SJCRH30 (cell line): ENCODE measurements at places on chromosomes 2 and 18. TPM values are rescaled to one million over a fixed set of nuclear protein-coding genes. Genes with fewer than 3 reads are reported as not detected.

GRCh38 chr2:113324684-113325160, 46.0 kb upstream of the PAX8 start:
- H3K4me1 ChIP-seq: 0 out of 2 replicates have a peak, but pooled peaks cover 2% of the 10 kb centered on the region
- no peaks in the 10 kb centered on the region for H3K36me3 ChIP-seq
- H3K4me3 ChIP-seq: peak overlapping the region; percentile 61
- peak overlapping the region; percentile 68 for H3K27ac ChIP-seq
- DNase-seq: peak; percentile 91

GRCh38 chr2:29325544-29325943, 210.3 kb downstream of the CLIP4 start:
- DNase-seq: no peak
- no peak overlapping the region for H3K4me3 ChIP-seq
- H3K4me1 ChIP-seq: peaks cover 17% of the 10 kb centered on the region
- H3K36me3 ChIP-seq: peaks cover 6% of the 10 kb centered on the region; the same call in 1 of the 2 replicates

GRCh38 chr2:69226903-69227302, 160.1 kb downstream of the GFPT1 start:
- no peaks in the 10 kb centered on the region for H3K27me3 ChIP-seq
- H3K36me3 ChIP-seq: peaks cover 20% of the 10 kb centered on the region
- H3K4me3 ChIP-seq: no peak overlapping the region
- no peak overlapping the region for H3K27ac ChIP-seq
- DNase-seq: no peak
- peaks cover 36% of the 10 kb centered on the region for H3K4me1 ChIP-seq

AKAIN1 gene
- total RNA-seq: not detected in 2 replicates

KCNF1 gene
- 0.42 and 0.51 TPM in 2 replicates for total RNA-seq

KCNG2 gene
- not detected in 2 replicates for total RNA-seq

PRKAG3 gene
- 0.13 and 0.16 TPM in 2 replicates for total RNA-seq
